ENCODE measurements at places on chromosomes 7 and 10.
A peak's percentile ranks its signal among the peaks of the same experiment; 100 is the strongest.

- DNase-seq, result no peak
These were observed 302.4 kb downstream of the DOCK4 start for GRCh38 chr7:111903797-111904196.

GRCh38 chr10:124007102-124007772, 86.2 kb downstream of the CHST15 start:
- no peak for DNase-seq

- no peak for DNase-seq
These were observed 2.8 kb downstream of the RBP3 start for GRCh38 chr10:47350671-47351640.

DNA sequence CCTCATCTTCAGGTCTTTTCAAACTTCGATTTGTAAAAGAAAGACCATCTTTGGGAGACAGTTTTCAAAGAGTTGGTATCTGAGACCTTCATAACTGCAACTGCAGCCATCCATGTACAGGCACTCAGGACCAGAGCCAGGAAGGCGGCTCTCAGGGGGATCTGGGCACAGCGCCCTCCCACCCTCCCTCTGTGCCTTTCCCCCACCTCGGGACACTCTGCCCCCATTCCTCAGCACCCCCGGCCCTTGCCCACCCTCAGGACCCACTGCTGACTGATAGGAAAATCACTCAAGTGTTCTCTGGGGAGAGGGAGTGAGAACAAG, 143.6 kb downstream of the CUBN start:
- no peak for DNase-seq

- DNase-seq, result no peak
These were observed 132.7 kb downstream of the PRPF18 start for GRCh38 chr10:13719425-13719824.

DNA sequence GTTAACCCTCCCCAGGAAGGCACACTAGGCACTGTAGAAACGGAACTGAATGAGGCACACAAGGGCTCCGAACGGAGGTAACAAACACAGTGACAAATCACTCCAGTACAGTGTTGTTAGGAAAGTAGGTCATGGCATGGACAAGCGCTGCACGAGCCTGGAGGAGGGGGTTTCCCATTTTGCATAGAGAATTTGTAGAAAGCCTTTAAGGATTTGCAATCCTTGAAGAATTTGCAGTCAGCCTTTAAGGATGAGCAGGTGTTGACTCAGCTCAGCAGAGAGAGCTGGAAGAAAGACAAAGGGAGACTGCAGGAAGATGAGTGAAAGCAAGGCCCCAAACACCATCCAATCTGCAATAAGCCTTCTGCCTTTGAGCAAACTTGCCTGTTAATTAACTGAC, 51.1 kb upstream of the PPP1R3C start:
- DNase-seq, result peak; percentile 75

All from H54 (cell line).